H1 (cell line): ENCODE measurements at places on chromosomes 6 and 20. TPM values are rescaled to one million over a fixed set of nuclear protein-coding genes. Genes with fewer than 3 reads are reported as not detected.

- DNase-seq = no peak
- H3K36me3 ChIP-seq = no peaks in the 10 kb centered on the region
- H3K27ac ChIP-seq = no peak overlapping the region
- no peaks in the 10 kb centered on the region for H3K27me3 ChIP-seq
Observed at GRCh38 chr20:57082357-57082945, 184.0 kb downstream of the BMP7 start.

- H3K27ac ChIP-seq = no peak overlapping the region
- H3K4me1 ChIP-seq = no peaks in the 10 kb centered on the region
- no peak for DNase-seq
Observed at GRCh38 chr6:80647156-80647555, 540.7 kb downstream of the BCKDHB start.

- H3K27me3 ChIP-seq = no peaks in the 10 kb centered on the region
- H3K27ac ChIP-seq = no peak overlapping the region
- peaks cover 2% of the 10 kb centered on the region; the same call in 1 of the 2 replicates for H3K4me1 ChIP-seq
- H3K36me3 ChIP-seq = no peaks in the 10 kb centered on the region
- DNase-seq = no peak
Observed at GRCh38 chr6:100304575-100304974, 160.1 kb downstream of the SIM1 start.

- H3K4me1 ChIP-seq = no peaks in the 10 kb centered on the region
- no peaks in the 10 kb centered on the region for H3K27me3 ChIP-seq
- no peaks in the 10 kb centered on the region for H3K36me3 ChIP-seq
- DNase-seq = no peak
Observed at GRCh38 chr20:58022711-58023110, 205.7 kb downstream of the ANKRD60 start.

- H3K4me3 ChIP-seq = no peak overlapping the region
- no peak overlapping the region for H3K27ac ChIP-seq
- no peaks in the 10 kb centered on the region for H3K4me1 ChIP-seq
- no peaks in the 10 kb centered on the region for H3K36me3 ChIP-seq
- H3K27me3 ChIP-seq = no peaks in the 10 kb centered on the region
Observed at GRCh38 chr6:142294679-142295078, 7.1 kb upstream of the ADGRG6 start.

DNA sequence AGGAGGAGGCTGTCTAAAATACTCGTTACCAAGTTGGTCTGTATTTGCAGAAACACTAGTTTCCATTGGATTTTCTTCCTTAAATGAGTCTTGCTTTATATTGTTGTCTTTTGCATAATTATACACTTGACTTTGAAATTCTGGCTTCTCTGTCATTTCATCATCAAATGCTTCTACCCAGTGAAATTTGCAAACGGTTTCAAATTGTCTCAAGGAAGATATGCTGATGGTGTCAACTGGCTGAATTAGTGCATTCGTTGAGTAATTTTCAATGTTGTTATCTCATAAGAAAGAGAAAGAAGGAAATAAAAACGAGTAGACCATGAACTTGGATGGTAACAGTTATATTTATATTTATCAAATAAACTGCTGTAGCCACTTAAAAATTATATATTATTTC, 10.8 kb downstream of the CAGE1 start:
- H3K4me3 ChIP-seq = no peak overlapping the region
- no peaks in the 10 kb centered on the region for H3K27me3 ChIP-seq
- H3K27ac ChIP-seq = no peak overlapping the region
- no peaks in the 10 kb centered on the region for H3K4me1 ChIP-seq
- no peaks in the 10 kb centered on the region for H3K36me3 ChIP-seq
- DNase-seq = no peak

GRCh38 chr6:154653385-154653784, 79.8 kb upstream of the SCAF8 start:
- no peaks in the 10 kb centered on the region for H3K27me3 ChIP-seq
- no peak overlapping the region for H3K4me3 ChIP-seq
- H3K27ac ChIP-seq = no peak overlapping the region
- no peaks in the 10 kb centered on the region for H3K36me3 ChIP-seq

DNA sequence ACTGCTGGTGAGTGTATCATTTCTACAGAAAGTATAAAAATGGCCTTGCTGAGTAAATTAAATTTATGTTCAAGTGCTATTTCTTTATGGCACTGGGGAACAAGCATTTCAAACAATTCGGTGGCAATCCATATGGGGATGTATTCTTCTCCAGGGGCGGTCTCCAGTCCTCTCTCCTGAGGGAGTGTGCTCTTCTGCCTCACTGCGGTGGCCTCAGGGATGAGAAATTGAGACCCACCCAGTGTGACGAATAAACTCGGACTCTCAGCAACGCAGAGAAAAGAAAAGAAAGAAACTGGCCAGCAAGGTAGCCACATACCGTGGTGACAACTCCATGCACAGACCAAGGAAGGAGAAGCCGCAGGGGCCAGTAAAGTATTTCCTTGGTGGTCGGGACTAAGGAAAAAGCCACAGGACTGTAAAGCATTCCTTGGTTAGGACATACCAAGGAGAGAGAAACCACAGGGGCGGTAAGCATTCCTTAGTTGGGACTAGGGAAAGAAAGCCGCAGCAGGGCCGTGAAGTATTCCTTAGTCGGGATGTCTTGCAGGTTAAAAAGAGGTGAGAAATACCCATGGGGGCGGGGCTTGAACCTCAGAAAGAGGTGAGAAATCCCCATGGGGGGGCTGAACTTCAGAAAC, 13.6 kb upstream of the GOPC start:
- DNase-seq = no peak
- H3K4me3 ChIP-seq = no peak overlapping the region
- peak overlapping the region; percentile 21; the same call in 1 of the 2 replicates for H3K27ac ChIP-seq
- H3K36me3 ChIP-seq = no peaks in the 10 kb centered on the region

DNA sequence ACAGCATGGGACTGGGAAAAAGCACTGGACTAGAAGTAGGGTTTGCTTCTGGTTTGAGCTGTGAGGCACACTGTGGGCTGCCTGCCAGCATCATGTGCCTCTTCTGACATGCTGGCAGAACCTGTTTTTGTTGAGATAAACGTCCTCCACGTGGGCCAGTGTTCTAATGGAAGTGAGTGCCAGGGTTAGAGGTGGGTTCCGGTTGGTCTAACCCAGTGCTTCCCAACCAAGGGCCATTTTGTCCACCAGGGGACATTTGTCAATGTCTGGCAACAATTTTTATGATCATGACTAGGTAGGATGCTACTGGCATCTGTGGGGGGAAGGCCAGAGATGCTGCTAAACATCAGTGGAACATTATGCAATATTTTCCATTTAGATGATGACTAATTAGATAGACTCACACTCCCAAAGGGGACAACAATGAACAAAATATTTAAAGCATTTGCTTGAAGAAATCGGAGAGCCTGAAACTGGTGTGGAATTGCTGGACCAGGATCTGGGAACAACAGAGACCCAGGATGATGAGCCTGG, 7.8 kb upstream of the APMAP start:
- H3K4me3 ChIP-seq = no peak overlapping the region
- H3K27me3 ChIP-seq = no peaks in the 10 kb centered on the region
- H3K4me1 ChIP-seq = no peaks in the 10 kb centered on the region
- H3K36me3 ChIP-seq = no peaks in the 10 kb centered on the region
- H3K27ac ChIP-seq = no peak overlapping the region

- H3K27ac ChIP-seq = no peak overlapping the region
- no peak overlapping the region for H3K4me3 ChIP-seq
- H3K36me3 ChIP-seq = no peaks in the 10 kb centered on the region
Observed at GRCh38 chr20:63500902-63501817, 2.3 kb upstream of the EEF1A2 start.

GRCh38 chr6:7881765-7882500, 28.7 kb downstream of the TXNDC5 start:
- H3K27me3 ChIP-seq = no peaks in the 10 kb centered on the region
- DNase-seq = no peak
- H3K4me1 ChIP-seq = no peaks in the 10 kb centered on the region
- H3K36me3 ChIP-seq = peaks cover 59% of the 10 kb centered on the region
- no peak overlapping the region for H3K27ac ChIP-seq

DNA sequence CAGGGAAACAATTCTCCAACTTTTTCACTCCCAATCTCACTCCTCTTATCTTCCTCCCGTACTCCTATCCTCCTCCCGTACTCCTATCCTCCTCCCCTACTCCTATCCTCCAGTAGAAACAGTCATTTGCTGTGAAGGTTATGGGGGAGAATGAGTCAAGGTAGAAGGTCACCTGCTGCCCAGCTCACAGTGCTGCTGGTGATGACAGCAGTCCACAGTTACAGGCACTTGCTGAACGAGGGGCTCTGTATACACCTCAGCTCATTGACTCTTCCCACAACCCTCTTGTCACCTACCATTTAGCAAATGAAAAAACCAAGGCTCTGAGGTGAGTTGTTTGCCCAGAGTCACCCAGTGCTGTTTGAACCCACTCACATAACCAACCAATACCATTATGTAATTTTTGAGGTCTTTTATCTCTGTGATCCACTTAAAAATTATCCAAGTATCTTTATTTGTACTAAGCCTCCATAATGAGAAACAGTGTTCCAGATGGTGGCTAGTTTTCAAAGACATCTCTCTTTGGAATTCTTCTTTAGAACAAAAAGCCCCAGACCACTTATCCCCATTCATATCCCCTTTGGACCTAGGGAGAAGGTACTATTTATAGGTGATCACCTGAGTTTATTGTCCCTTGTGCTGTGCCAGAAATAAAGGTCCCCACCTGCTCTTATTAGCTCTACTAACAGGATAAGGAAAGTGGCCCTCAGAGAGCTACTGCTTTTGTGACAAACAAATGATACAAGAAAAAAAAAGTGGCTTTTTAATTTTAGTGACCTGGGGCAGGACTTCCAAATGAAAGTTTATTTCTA, 53.2 kb downstream of the PTPN1 start:
- H3K27me3 ChIP-seq = no peaks in the 10 kb centered on the region
- no peak for DNase-seq
- H3K36me3 ChIP-seq = peaks cover 2% of the 10 kb centered on the region; the same call in 1 of the 2 replicates
- no peak overlapping the region for H3K4me3 ChIP-seq
- H3K4me1 ChIP-seq = no peaks in the 10 kb centered on the region

DNA sequence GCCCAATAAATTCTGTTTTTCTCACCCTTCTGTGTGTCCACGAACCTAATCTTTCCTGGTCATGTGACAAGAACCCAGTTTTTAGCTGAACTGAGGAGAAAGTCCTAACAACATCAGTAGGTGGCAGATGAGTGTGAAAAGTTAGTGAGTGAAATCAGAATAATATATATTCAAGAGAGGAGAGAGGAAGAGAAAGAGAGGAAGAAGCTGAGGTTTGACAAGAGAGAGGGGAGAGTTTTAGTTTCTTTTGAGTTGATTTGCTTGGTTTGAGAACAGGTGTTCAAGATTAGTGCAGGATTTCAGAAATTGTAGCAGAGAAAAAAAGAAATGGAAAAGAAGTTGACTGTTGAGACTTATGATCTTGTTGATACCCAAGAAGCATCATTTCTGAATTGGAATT, 930.5 kb upstream of the FLRT3 start:
- no peaks in the 10 kb centered on the region for H3K4me1 ChIP-seq
- H3K27ac ChIP-seq = no peak overlapping the region
- no peaks in the 10 kb centered on the region for H3K27me3 ChIP-seq
- DNase-seq = no peak
- no peak overlapping the region for H3K4me3 ChIP-seq

DNA sequence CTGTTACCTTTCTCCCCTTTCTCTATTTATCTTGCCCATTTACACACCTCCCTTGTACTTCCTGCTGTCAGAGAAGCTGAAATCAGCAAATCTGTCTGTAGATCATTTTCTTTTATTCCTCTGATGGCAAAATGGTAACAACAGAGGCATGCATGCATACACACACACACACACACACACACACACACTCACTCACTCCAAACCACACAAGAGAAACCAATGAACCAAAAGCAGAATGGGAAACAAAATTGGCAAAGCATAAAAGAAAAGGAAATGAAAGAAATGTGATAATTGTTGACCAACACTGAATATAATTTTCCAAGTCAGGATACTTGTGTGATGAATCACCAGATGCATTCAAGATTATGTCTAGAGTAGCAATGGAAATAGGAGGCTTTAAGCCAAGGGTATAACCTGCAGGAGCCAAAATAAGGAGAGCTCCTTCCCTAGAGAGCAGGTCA, 172.4 kb downstream of the PLCB4 start:
- H3K36me3 ChIP-seq = no peaks in the 10 kb centered on the region
- no peaks in the 10 kb centered on the region for H3K27me3 ChIP-seq
- H3K27ac ChIP-seq = no peak overlapping the region
- no peak for DNase-seq

The CPNE5 gene
- polyA plus RNA-seq = 1.8 and 2.3 TPM in 2 replicates

The TEAD3 gene
- polyA plus RNA-seq = 20.1 and 31.0 TPM in 2 replicates

The TNXB gene
- 3.1 and 6.5 TPM in 2 replicates for polyA plus RNA-seq

The THBS2 gene
- 11.0 and 14.5 TPM in 2 replicates for polyA plus RNA-seq

The DOK5 gene
- polyA plus RNA-seq = 7.8 and 8.9 TPM in 2 replicates

The SOX4 gene
- 14.1 and 16.1 TPM in 2 replicates for polyA plus RNA-seq

The MUCL3 gene
- 0.15 and 0.22 TPM in 2 replicates for polyA plus RNA-seq

The PROCR gene
- 42.9 and 54.4 TPM in 2 replicates for polyA plus RNA-seq

The KCNK5 gene
- 20.9 and 29.7 TPM in 2 replicates for polyA plus RNA-seq

The RNF144B gene
- polyA plus RNA-seq = 1.1 and 1.8 TPM in 2 replicates
